ENCODE measurements at places on chromosomes 11 and 22.

- DNase-seq, result no peak
Observed at GRCh38 chr11:4059424-4059823, 35.2 kb upstream of the RRM1 start.

GRCh38 chr22:25736378-25737011 is 5.5 kb upstream of the MYO18B start:
- DNase-seq, result no peak

DNA sequence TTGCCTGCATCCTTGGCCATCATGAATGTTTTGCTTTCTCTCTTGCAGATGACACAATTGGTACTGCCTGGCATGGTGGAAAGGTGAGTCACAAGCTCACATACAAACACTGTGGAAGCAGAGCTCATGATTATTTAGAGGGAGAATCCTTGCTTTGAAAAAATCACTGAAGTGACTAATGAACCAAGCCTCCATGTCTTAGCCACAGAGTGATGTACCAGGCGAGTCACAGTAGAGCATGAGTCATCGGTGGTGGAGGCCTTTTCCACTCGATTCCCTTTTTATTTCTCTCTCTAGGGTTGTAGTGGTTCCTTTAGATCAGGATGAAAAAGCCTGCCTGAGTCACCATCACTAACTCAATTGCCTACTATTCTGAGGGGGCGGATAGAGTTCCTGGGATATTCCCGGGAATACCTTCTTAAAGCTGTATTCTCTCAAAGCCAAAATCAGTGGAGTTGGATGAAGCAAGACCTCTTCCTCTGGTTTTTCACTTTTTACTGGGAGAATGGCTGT is 49.6 kb upstream of the ALKBH3 start:
- DNase-seq, result no peak

GRCh38 chr11:44578279-44578678 is 12.8 kb downstream of the CD82 start:
- no peak for DNase-seq

DNA sequence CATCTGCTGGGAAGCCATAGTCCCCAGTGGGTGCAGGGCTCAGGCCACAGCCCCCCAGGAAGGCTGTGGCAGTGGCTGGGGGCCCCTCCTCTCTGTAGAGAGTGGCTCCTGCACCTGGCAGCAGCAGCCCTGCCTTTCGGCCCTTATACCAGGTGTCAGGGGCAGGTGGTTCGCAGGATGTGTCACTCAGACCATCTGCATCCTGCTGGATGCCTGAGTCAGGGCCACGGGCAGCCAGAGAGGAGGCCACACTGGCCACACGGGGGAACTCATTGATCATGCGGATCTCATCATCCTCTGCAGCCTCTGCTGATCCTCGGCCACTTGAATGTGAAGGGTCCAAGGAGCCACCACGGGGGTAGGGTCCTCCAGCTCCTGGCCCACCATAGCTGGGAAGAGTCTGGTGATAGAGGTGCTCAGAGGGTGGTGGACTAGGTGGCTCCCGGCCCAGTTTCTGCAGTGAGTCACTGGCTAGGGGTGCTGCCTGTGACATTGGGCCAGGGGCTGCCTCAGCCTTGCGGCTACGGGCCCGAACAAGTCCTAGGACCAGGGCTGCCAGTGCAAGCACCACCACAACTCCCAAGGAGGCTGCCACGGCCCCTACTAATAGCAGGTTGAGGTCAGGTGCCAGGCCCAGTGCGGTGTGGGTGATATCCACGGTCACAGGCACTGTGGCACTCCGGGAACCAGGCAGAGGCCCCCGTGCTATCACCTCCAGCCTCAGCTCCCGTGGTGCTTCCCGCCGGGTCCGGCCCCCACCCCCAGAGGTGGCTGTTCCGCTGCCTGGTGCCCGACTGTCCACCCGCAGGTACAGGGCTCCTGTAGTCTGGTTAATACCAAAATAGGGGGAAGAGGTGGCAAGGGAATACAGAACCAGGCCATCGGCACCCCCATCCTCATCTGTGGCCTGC is 3.3 kb upstream of the TPP1 start:
- peak; percentile 75 for DNase-seq

DNA sequence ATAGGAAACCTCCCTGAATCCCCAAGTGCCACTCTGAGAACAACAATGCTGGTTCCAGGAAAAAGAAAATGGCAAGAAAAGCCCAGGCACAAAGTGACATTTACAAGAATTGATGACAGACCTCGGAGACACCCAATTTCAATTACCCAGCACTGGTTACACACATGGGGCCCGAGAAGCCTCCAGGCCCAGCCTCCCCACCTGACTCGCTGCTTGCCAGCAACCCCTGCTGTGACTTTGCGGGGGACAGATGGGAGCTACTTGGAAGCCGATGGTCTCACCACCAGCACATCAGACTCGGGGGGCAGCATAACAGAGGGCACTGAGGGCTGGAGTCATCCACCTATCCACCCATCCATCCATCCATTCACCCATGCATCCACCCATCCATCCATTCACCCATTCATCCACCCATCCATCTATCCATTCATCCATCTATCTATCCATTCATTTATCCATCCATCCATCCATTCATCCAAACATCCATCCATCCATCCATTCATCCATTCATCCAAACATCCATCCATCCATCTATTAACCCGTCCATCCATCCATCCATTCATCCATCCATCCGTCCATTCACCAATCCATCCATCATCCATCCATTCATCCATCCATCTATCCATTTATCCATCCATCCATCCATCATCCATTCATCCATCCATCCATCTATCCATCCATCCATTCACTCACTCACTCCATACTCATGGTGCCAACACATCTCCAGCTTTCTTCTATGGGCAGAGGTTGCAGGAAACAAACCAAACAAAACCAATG is 567.6 kb downstream of the BRD1 start:
- DNase-seq, result no peak

DNA sequence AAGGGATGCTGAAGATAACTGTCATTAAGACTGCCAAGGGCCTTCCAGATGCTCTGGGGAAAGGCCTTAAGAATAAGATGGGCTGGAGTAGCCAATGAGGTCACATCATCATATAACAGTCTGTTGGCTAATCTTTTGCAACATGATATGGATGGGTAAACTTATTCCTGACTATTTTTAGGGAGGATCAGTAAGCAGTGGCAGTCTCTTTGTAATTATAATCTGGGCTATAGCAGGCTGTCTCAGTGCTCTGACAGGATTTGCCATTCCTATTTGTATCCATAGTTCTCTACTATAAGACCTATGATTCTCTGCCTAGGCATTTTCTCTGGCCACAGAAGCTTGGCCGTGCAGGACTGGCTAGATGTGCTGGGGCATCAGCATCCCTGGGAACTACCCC is 16.1 kb upstream of the CALCB start:
- DNase-seq, result no peak

DNA sequence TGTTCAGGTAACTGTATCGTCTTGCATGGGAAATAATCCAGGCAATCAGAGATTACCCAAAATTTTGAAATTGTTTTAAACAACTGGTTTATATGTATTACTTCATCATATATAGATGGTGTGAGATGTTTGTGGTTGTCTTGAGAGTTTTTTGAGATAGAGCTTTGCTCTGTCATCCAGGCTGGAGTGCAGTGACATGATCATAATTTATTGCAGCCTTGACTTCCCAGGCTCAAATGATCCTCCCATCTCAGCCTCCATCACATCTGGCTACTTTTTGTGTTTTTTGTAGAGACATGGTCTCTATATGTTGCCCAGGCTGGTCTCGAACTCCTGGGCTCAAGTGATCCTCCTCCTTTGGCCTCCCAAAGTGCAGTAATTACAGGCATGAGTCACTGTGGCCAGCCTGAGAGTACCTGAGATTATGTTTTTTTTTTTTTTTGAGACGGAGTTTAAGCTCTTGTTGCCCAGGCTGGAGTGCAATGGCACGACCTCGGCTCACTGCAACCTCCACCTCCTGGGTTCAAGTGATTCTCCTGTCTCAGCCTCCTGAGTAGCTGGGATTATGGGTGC is 11.5 kb downstream of the CTNND1 start:
- no peak for DNase-seq

DNA sequence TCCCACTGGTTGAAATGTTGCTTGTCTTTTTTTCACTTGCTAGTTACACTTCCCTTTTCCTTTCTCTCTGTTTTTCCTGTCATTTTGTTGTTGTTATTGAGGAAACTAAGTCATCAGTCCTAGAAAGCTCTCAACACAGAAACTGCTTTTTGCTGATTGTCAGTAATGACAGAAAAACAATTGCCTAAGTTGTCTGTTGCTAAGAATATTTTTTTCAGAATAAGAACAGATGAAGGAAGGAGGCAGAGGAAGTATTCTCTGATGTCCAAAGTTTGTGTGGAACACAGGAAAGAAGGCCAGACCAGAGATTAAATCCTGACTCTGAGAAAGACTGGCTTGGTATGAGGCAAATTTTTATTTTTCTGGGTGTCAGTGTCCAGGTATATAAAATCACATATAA is 163.3 kb downstream of the CASP12 start:
- no peak for DNase-seq

GRCh38 chr11:12287374-12288211 is 89.8 kb upstream of the PARVA start:
- no peak for DNase-seq

DNA sequence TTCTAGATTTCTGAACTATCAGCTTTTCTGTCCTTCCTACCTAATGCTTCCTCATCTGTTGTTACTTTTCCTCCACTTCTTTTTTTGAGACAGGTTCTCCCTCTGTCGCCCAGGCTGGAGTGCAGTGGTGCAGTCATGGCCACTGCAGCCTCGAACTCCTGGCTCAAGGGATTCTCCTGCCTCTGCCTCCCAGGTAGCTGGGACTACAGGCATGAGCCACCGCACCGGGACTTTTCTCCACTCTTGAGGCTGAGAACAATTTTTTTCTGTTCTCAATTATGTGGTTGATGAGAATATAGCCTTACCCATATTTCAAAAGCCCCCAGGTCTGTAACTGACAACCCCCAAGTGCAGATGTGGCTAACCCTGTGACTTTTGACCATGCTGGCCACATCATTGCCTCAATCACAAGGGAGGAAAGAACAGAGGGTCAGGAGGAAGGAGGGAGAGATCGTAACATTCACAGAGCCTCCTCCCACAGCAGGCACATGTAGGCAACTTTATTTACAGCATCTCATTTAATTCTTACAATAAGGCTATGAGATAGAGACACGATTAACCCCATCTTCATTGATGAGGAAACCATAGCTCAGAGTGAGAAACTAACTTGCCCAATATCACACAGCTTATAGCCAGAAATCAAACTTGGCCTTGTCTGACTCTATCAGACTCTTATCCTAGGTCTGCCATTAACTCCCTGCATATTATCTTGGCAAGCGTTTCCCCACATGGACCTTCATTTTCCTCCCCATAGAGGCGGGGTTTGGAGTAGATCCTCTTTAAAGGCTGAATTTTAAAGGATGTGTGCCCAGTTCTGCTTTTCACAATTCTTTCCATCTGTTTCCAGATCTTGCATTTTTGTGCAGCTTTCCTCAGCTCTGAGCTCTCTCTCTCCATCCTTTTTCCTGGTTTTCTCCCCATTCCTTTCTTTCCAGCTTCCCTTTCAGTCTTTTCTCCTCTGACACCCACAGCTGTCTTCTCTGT is 9.6 kb downstream of the POU2F3 start:
- DNase-seq, result peak; percentile 29

DNA sequence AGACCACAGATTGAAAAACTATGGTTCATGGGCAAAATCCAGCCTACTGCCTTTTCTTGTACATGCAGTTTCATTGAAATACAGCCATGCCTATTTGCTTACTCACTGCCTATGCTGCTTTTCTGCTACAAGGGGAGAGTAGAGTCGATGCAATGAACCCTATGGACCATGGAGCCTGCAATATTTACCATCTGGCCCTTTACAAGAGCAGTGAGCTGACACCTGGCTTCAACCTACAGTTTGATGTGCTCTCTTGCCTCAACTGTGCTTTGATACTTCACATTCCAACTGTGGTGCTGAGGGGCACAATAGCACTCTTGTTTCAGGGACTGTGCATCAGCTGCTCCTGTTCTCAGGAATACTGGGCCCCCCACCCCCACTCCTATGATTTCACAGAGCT is 239.5 kb upstream of the SORL1-AS1 start:
- no peak for DNase-seq

DNA sequence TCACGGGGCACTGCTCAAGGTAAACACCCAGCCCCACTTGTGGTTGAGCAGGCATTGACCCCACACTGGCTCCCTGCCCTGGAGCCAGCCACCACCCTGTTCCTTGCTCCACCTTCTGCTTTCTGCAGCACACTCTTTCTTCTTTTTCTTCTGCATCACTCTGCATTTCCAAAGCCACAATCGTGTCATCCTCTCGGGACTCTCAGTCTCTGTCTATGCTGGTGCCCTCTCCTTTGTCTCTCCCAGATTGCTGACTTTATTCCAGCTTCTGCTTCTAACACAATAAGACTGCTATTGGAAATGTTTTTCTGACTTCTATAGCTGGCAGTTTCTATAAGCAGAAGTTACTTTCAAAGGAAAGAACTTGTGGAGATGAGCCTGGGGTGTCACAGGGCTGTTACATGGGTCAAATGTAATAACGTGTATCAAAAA is 14.4 kb downstream of the GRAP2 start:
- no peak for DNase-seq

GRCh38 chr22:24775769-24776492 is 1.4 kb upstream of the PIWIL3 start:
- no peak for DNase-seq

DNA sequence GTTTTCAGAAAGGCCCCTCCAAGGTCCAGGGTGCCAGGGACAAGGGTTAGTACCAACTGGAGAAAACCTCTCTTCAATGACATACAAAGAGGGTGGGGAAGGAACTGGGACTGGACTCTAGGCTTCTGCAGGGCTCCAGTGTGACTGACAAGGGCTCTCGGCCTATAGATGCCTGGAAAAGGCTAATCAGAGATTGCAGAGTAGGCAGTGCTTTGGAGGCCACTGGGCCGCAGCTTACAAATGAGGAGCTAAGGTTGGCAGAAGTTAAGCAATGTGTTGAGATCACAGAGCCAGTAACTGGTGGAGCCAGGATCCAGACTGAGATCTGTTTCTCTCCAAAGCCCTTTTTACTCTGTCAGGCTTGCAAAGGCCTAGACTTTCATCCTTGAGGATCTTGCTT is 7.4 kb upstream of the DGKZ start:
- no peak for DNase-seq
